ENCODE measurements at places on chromosomes 5 and 9. TPM values are rescaled to one million over a fixed set of nuclear protein-coding genes. Genes with fewer than 3 reads are reported as not detected.

GRCh38 chr5:160672521-160672920 is 179.5 kb downstream of the ATP10B start:
- DNase-seq: no peak

DNA sequence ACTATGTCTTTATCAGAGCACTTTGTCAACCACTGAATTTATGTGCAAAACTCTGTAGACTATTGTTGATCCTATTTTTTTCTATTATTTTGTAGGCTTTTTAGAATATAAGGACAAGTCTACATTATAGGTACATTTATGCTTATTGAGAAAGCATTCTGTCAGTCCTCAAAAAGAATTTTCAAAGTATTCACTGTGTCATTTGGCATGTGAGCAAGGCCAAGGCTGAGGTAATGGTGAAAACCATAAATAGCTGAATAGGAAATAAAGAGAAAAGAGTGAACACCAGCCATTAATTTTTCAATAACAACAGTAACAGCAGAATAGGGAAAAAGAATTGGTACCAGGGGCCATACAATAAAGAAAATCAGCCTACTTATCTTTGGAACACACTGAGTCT is 21.0 kb downstream of the SKIC3 start:
- no peak for DNase-seq

DNA sequence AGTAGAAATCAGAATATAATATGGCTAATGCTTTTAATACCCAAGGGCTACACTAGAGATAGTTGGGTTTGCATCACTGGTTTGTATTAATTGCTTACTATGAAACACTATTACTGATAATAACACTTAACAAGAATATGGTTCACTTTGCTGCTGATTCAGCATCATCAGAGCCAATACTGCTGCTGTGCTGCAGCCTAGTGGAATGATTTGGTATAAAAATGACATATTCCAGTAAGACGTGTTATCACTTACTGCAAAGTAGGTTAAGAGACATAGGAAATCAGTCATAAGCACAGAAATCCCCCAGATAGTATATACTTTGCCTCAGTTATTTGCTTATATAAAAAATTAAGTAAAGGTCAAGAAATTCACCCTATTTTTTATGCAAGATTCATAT is 2.8 kb downstream of the CDH10 start:
- no peak for DNase-seq

DNA sequence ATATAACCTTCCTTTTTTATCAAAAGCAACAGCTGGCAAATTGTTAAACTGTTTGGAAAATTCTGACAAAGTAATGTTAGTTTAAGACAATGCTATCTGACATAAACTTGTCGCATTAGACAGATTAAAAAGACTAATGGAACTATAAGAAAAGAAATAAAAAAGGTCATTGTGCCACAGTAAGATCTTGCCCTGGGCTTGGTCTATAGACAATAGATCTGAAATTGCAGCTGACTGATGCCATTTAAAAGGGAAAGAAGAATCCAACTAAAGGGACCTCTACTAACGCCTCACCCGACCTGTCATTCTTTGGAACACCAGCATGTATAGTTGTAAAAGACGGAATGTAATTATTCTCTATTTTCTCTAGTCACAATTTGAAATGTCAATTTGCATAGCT is 644.4 kb upstream of the GRAMD2B start:
- DNase-seq: no peak

GRCh38 chr5:132322266-132322665 is 28.1 kb downstream of the SLC22A4 start:
- DNase-seq: no peak

GRCh38 chr9:20630241-20630943 is 8.1 kb upstream of the MLLT3 start:
- DNase-seq: no peak

GRCh38 chr9:125119643-125120286 is 23.6 kb downstream of the SCAI start:
- no peak for DNase-seq

DNA sequence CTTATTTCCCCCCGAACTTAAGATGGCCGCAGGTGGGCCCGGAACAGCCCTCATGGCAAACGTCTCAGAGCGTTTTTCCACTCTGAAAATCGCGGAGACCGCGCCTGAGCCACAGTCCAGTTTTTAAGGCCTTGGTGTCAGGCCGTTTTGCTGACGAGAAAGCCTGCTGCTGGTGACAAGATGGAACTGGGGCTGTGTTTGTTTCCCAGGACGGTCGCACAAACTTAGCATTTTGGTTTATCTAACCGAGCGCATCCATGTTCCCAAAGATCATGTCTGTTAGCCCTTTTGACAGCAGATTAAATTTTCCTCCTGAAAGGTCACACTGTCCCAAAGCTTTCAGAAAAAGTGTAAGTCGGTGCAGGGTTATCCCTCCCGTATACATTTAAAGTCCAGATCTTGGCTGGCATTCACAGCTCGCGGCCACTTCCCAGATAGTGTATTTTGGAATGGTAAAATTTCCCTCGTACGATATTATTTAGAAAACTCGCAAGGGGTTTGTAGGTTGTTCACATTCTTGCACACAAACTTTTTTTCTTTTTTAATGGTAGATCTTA is 812 bp downstream of the SREK1 start:
- DNase-seq: no peak

TSSK1B gene
- total RNA-seq: not detected

NTNG2 gene
- 3.8 TPM for total RNA-seq

UAP1L1 gene
- 22.3 TPM for total RNA-seq

PCA3 gene
- total RNA-seq: not detected

DCTN3 gene
- total RNA-seq: 57.8 TPM
